ENCODE measurements at places on chromosomes 16 and 17. TPM values are rescaled to one million over a fixed set of nuclear protein-coding genes. Genes with fewer than 3 reads are reported as not detected.

The RAB11FIP3 gene
- 24.4 TPM for total RNA-seq

The RNF43 gene
- 0.49 TPM for total RNA-seq

The ZNF423 gene
- total RNA-seq, result 13.5 TPM

The KRT222 gene
- total RNA-seq, result not detected

The TRIM16 gene
- 36.7 TPM for total RNA-seq

The CD7 gene
- not detected for total RNA-seq

The TEX14 gene
- not detected for total RNA-seq

The KCNH6 gene
- total RNA-seq, result not detected

All from fibroblast of the aortic adventitia (primary cell).